ENCODE measurements at places on chromosomes 2 and 18.
A peak's percentile ranks its signal among the peaks of the same experiment; 100 is the strongest.

DNA sequence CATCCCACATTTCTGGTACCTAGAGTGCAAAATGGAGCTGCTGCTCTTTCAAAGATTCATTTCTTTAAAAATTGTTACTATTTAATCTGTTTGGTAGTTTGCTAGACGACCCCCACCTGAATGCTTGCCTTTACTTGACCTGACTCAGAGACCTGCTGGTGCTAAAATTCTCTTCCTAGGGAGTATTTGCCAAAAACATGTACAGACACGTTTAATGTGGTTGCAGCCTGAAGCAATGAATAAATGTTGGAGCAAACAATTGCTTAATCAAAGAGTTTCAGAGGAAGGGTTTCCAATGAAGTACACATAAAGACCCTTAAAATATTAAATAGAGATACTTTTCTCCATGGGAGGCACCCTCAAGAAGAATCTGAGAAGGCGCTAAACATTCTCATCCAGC, 734.4 kb downstream of the CBLN2 start:
- no peak for DNase-seq

DNA sequence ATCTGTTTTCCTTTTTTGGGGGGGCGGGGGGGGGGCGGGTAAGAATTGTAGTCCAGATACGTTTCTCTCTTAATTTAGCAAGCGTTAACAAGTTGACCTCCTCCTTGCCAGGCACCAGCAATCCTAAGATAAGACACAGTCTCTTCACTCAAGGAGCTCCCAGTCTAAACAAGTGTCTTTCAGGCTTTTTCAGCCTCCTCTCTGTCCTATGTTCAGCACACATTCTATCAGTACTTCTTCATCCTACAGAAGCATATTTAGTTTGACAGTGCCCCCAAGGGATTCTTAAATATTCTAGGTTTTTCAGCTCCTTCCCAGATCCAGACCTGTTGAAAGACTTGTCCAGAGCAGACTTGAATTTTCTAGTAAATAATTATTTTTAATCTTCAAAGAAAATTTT, 2.7 kb downstream of the PPP1CB start:
- peak; percentile 43 for DNase-seq

- DNase-seq: no peak
These were observed 481.8 kb downstream of the SPAG16 start for GRCh38 chr2:213766062-213766461.

DNA sequence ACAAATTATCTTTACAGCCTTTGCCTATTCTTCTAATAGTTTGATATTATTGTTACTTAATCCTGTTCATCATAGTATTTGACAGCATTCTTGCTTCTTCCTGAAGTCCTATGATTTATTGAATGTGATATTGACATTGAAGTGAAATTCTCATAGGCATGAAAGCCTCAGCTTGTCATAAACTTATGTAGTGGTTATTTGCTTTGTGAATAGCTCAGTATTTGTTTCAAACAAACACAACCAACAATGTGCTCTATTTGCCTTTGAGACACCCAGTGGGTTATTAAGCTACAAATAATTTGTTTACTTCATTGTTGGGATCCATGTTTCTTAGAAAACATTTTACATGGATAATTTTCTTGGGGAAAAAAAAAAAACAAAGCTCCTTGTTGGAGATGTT, 57.2 kb downstream of the TTC39C start:
- no peak for DNase-seq

- peak; percentile 55 for DNase-seq
These were observed 6.5 kb downstream of the TANK start for GRCh38 chr2:161166538-161167409.

DNA sequence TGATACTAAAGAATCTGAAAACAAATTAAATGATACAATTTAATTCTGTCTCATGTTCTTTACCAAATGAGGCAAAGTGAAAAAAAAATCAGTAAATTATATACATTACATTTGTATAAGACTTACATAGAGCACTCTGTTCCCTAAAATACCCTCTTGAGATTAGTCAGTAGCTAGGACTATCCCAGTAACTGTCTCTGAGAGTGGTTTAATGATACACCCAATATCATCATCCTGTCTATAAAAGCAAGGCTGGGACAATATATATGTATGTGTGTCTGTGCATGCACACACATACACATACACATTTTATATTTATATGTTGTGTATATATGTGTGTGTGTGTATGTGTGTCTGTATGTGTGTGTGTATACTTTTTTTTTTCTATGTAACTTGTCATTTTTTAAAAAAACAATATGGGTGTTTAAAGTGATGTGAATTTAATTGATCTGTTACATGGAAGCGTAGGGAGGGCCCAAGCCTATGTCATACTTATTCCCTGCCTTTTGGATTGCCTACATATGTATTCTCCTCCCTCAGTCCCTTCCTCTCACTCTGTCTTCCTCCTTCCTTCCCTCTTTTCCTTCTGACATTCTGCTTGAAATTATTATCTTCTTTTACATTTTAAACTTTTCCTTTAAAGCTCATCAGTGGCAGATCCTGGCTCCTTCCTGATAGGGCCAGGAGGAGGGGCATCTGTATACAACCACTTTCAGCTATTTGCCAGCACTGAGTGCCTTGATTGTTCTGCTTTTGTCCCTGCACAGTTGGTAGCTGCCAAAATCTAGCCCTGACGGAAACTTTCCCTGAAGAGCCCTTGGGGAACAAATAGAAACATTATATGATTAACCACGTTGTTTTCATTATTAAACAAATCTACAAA, 6.8 kb downstream of the ASXL3 start:
- DNase-seq: no peak

DNA sequence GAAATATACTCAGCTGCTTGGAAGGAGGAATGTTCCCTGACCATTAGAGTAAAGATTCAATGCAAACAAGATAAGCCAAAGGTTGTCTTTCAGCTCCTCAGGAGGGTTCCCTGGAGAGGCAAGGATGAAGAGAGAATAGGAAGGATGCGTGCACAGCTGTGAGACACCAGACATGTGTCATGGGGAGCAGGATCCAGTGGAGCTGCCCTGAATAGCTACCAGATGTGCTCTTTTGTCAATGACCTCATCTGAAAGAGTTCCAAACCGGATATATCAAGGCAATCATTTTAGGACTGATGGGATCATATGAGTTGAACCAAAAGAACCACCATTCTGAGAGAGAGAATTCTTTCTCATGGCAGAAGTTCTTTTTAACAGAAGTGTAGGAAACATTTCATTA, 490.6 kb downstream of the IRS1 start:
- DNase-seq: peak; percentile 80

GRCh38 chr18:63895190-63895589, 7.7 kb downstream of the SERPINB2 start:
- DNase-seq: no peak

DNA sequence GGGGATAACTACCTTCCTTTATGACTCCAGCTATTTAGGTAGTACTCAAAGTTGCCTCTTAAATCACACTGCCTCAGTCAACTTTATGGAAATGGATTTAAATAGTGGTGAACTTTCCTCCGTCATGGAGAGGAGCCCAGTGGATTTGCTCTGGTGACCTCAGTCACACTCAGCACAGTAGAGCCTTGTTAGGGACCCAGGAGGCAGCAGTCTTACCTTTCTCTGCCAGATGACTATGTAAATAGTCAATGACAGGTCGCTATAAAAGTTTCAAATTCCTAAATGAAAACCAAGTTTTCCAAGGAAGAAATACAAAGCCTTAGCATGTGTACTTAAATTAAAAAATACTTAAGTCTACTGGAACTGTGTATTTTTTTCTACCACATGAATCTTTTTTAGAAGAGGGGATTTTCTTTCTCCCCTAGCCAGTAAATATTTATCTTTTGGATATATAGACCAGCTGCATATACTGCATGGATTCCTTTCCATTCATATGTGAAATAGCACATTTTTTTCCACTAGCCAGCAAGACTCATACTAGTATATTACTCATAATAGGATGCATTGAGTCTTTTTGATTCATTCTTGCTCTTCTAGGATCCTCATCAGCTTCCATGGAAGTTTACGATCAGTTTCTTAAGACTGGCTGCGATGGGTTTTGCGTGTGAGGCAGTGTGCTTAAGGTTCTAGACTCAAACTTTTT, 147.1 kb downstream of the FMNL2 start:
- no peak for DNase-seq

- no peak for DNase-seq
These were observed 132.8 kb upstream of the ACVR2A start for GRCh38 chr2:147712051-147712450.

- DNase-seq: peak; percentile 8
These were observed 212.3 kb downstream of the CYP26B1 start for GRCh38 chr2:71935262-71935848.

DNA sequence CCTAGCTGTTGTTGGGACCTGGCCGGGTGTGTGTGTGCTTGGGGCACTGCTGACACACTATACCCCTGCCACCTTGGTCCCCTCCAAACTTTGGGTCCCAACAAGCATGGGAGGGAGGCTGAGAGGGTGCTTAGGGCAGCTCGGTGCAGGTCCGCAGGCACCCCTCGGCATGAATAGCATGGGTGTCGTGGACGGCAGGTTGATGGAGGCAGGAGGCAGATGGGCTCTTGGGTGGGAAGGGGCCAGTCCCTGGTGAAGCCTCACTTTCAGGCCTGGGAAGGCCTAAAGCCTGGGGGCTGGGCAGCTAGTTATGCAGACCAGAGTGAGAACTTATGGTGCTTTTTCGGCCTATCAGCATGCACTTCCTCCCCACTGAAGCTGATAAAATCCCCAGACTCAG, 164.2 kb downstream of the CDH19 start:
- no peak for DNase-seq
